ENCODE measurements at places on chromosomes 6 and 20. TPM values are rescaled to one million over a fixed set of nuclear protein-coding genes. Genes with fewer than 3 reads are reported as not detected.

DNA sequence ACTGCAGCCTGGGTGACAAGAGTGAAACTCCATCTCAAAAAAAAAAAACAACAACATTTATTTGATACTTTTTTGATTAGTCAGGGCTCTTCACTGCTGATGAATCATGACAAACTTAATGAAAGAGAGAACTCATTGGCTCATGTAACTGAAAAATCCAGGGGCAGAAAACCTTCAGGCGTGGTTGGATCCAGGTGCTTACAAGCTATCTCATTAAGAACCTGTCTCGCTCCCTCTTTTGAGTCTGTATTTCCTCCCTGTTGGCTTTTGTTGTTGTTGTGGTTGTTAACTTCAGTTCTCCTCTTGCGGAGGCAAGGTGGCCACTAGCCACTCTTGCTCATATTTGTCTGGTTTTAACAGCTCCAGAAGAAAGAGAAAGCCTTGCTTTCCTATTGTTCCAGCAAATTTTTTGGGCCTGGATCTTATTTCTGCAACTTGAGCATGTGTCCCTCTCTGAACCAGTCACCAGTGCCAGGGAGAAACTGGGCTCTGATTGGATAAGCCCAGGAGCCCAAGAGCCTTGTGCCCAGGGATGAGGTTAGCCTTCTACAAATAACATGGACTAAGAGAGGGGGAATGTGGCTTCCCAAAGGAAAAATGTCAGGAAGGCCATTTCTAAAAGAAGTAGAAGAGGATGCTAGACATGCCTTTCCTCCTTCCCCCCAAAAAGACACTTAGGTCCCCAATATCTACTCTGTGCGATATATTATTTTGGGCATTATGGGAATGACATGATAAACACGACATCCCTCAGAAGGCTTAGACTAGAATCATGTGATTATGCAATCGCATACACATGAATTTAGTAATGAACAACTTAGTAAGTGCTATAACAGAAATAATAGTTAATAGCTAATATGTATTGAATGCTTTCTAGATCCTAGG is 64.5 kb downstream of the PHACTR2 start:
- H3K27me3 ChIP-seq = no peaks in the 10 kb centered on the region
- H3K36me3 ChIP-seq = no peaks in the 10 kb centered on the region
- H3K27ac ChIP-seq = no peak overlapping the region
- H3K4me1 ChIP-seq = no peaks in the 10 kb centered on the region
- H3K4me3 ChIP-seq = no peak overlapping the region

DNA sequence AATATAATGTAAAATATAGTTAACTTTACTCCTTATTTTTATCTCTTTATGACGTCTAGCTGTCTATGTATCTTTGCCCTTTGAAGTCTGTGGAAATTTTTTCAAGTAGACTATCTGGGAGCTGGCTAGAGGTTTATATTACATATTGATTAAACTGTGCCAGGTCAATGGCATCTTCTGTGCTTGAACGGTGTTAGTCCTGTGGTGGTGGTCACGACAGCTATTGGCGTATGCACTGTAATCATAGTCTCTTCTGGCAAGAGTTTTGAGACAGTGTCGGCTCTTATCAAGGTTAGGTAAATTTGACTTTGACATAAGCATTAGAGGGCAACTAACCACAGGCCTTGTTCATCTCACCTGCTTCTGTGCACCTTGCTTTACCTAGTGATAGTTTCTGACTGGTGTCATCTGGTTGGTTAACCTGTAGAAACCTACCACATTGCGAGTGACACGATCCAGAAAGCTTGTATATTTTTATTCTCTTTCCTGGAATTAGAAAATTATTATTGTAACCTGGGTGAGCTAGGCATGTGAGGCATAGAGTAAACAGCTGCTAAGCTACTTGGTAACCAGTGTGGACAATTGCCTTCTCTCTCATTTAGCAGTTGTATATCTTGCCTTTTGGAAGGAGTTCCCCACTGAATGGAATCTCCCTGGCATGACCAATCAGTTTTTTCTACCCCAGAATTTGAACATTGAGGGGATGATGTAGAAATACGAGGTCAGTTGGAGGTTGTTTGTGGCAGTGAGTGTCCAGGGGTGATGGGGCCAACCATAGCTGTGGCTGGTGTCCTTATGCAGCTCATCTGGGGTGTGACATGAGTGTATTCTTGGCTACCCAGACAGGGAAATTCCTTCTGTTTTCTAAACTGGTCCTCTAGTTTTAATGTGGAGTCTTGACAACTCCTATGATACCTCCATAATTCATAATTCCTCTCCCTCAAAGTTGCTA is 45.9 kb downstream of the SH3BGRL2 start:
- DNase-seq = no peak
- no peak overlapping the region for H3K27ac ChIP-seq
- peaks cover 4% of the 10 kb centered on the region for H3K36me3 ChIP-seq
- H3K4me1 ChIP-seq = peaks cover 4% of the 10 kb centered on the region

- H3K36me3 ChIP-seq = no peaks in the 10 kb centered on the region
- H3K4me3 ChIP-seq = no peak overlapping the region
- H3K27ac ChIP-seq = no peak overlapping the region
- H3K4me1 ChIP-seq = no peaks in the 10 kb centered on the region
- no peaks in the 10 kb centered on the region for H3K27me3 ChIP-seq
Measured at GRCh38 chr20:8309634-8310033, 177.6 kb downstream of the PLCB1 start.

GRCh38 chr6:4814987-4815386 is 38.8 kb downstream of the CDYL start:
- no peak overlapping the region for H3K4me3 ChIP-seq
- H3K27me3 ChIP-seq = no peaks in the 10 kb centered on the region
- no peaks in the 10 kb centered on the region for H3K36me3 ChIP-seq
- no peak overlapping the region for H3K27ac ChIP-seq
- DNase-seq = no peak

DNA sequence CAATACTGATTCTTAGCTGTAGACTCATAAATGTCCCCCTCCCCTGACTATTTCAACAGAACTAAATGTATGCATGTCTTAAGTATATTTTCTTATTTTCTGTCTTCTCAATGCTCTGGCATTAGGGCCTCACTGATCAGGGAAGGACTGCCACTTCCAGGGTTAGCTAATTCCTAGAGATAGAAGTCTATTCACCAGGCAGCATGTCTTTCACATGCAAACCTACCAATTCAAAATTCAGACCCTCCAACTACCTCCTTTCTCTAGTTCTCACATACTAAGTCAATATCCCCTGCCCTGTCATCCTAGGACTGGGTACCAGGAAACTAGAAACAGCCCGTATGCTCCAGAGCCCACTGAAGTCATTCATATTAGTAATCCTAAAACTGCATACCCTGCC is 132.3 kb downstream of the RALGAPA2 start:
- H3K4me1 ChIP-seq = peaks cover 6% of the 10 kb centered on the region
- DNase-seq = no peak
- H3K27ac ChIP-seq = no peak overlapping the region
- no peaks in the 10 kb centered on the region for H3K27me3 ChIP-seq

- peak; percentile 53 for DNase-seq
- H3K4me3 ChIP-seq = no peak overlapping the region
- H3K36me3 ChIP-seq = no peaks in the 10 kb centered on the region
- H3K4me1 ChIP-seq = no peaks in the 10 kb centered on the region
Measured at GRCh38 chr6:27668442-27669294, 195.8 kb upstream of the ZNF184 start.

DNA sequence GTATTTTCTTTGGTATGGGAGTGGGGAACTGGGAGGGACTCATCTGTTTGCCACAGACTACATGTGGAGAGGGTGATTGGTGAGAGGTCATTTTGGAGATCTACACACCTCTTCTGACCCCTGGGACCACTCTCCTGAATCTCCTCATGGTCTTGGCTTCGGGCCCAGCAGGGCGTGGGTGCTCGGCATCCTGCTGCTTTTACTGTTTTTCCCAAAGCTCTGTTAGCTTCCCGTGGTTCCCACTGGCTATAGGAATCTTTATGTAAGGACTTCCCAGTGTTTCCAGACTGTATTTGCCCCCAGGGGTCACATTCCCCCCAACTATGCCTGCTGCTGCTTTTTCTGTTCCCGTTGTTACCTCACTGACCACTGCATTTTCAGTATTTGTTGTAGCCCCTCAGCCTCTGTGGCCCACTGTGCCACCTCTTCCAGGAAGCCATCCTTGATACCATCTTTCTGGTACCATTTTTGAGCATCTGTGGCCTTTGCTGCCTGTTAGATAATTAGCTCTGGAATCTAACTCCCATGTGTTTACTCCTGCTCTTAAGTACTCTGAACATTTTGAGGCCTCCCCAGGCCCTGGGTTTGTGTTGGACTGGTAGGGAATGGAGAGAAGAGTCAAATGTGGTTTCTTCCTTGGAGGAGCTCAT is 14.9 kb downstream of the PLCG1 start:
- DNase-seq = no peak
- H3K4me3 ChIP-seq = no peak overlapping the region
- H3K36me3 ChIP-seq = no peaks in the 10 kb centered on the region
- H3K27ac ChIP-seq = no peak overlapping the region
- no peaks in the 10 kb centered on the region for H3K4me1 ChIP-seq

DNA sequence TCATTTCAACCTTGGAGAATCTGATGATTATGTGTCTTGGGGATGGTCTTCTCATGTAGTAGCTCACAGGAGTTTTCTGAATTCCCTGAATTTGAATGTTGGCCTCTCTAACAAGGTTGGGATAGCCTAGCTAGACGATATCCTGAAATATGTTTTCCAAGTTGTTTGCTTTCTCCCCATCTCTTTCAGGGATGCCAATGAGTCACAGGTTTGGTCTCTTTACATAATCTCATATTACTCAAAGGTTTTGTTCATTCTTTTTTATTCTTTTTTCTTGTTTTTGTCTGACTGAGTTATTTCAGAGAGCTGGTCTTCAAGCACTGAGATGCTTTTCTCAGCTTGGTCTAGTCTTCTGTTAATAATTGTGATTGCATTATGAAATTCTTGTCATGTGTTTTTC is 42.7 kb upstream of the COL9A1 start:
- H3K4me1 ChIP-seq = no peaks in the 10 kb centered on the region
- H3K27ac ChIP-seq = no peak overlapping the region
- no peak for DNase-seq

DNA sequence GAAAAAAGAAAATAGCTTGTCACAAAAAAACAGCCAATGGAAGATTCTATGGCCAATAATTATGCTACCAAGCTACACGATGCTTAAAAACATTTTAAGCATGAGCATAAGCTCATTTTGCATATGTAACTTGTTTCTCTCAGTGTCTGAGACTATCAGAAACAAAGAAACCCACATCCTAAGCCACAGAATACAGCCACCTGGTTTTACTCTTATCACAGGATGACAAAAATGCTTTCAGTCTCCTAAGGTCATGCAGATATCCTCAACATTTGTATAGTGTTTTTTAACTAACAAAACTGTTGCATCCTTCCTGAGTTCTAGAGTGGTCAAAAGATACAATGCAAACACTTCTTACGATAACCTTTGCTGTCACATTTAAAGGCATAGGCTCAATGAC is 172.1 kb upstream of the RUNX2 start:
- H3K4me1 ChIP-seq = no peaks in the 10 kb centered on the region
- no peak overlapping the region for H3K27ac ChIP-seq
- H3K27me3 ChIP-seq = no peaks in the 10 kb centered on the region
- DNase-seq = no peak

- H3K27ac ChIP-seq = no peak overlapping the region
- no peak overlapping the region for H3K4me3 ChIP-seq
- peaks cover 8% of the 10 kb centered on the region for H3K4me1 ChIP-seq
- no peak for DNase-seq
Measured at GRCh38 chr6:75747152-75747992, 1.7 kb upstream of the MYO6 start.

DNA sequence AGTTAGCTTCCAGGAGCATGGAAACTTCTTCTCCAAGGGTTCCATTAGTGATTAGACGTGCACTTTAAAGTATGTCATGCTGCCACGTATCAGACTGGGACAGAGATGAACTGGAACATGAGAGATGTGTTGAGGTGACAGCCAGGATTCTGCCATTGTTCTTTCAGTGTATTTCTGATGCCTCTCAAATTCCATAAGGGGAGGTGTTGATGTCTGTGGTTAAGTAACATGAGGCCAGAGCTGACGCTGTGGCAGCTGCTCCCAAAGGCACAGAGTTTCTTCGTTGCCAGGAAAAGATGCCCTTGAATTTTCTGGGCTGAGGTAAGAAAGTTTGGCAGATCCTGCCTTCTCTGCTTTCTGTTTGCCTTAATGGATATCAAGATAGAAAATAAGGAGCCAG is 63.5 kb downstream of the TRMT6 start:
- H3K36me3 ChIP-seq = no peaks in the 10 kb centered on the region
- H3K4me1 ChIP-seq = no peaks in the 10 kb centered on the region
- H3K4me3 ChIP-seq = no peak overlapping the region
- H3K27me3 ChIP-seq = no peaks in the 10 kb centered on the region
- DNase-seq = no peak

GRCh38 chr20:49480236-49480635 is 2.2 kb downstream of the KCNB1 start:
- peak overlapping the region; percentile 52 for H3K27ac ChIP-seq
- no peak overlapping the region for H3K4me3 ChIP-seq
- DNase-seq = no peak

DNA sequence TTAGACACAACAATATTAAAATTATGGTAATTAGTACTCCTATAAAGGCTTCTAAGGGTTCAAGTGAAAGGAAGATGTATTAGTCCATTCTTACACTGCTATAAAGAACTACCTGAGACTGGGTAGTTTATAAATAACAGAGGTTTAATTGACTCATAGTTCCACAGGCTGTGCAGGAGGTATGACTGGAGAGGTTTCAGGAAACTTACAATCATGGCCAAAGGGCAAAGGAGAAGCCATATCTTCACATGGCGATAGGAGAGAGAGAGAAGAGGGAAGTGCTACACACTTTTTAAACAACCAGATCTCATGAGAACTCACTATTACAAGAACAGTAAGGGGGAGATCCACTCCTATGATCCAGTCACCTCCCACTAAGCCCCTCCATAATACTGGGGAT is 52.9 kb downstream of the TINAG start:
- H3K27ac ChIP-seq = no peak overlapping the region
- no peaks in the 10 kb centered on the region for H3K36me3 ChIP-seq
- H3K27me3 ChIP-seq = no peaks in the 10 kb centered on the region
- H3K4me1 ChIP-seq = no peaks in the 10 kb centered on the region

GRCh38 chr20:6466075-6466810 is 301.2 kb upstream of the BMP2 start:
- no peaks in the 10 kb centered on the region for H3K27me3 ChIP-seq
- no peaks in the 10 kb centered on the region for H3K36me3 ChIP-seq
- H3K4me3 ChIP-seq = no peak overlapping the region
- no peaks in the 10 kb centered on the region for H3K4me1 ChIP-seq
- DNase-seq = no peak

Gene MLN
- total RNA-seq = not detected

Gene ATG5
- total RNA-seq = 25.7 TPM

Gene IL17F
- total RNA-seq = not detected

Gene WFDC10B
- total RNA-seq = not detected

Gene GZF1
- 11.0 TPM for total RNA-seq

Gene WFDC12
- not detected for total RNA-seq

Gene MC3R
- not detected for total RNA-seq

Gene SCRT2
- total RNA-seq = not detected

Gene FAM83C
- total RNA-seq = 0.05 TPM

Gene TNFRSF6B
- total RNA-seq = 0.09 TPM

Gene CST2
- total RNA-seq = not detected
